Stimulated activated CD4-positive, alpha-beta T cell treated with anti-CD3 and anti-CD28 coated beads, Interleukin-15, amount 100 ng/mL, for 48 hours (primary cell): ENCODE measurements at places on chromosomes 7 and 10.

DNA sequence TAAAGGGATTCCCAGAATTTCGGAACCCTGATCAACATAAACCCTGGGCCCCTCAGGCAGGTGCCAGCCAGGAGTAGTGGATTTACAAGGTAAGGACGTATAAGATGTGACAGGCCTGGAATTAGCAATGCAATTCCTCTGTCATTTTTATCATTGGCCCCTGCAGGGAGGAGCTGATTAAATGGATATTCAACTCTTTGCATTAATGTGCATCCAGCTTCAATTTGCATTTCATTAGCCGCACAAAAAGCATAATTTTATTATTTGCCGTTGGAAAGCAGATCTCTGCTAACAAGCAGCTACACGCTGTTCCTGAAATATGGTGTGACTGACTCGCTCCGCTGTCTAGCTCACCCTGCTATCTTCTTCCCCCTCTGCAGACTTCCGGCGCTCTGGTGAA, 195.8 kb downstream of the RPS24 start:
- no peak for DNase-seq

DNA sequence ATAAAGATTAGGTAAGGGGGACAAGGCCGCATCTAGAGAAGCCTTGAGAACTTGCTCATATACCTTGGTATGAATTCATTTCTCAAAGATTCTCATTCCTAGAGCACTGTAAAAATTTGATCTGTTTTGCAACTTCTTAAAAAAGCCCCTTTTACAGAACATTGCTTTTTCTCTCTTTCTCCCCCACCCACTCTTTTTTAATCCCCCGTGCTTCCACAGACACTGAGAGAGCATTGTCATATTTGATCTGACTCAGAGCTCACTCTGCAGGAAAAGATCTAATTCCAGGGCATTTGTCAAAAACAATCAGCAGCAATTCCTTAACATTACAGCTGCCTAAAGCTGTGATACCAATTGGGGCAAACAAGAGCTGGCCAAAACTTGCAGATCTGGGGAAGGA, 92.0 kb downstream of the ARHGAP22 start:
- no peak for DNase-seq

- no peak for DNase-seq
These were observed 56.4 kb downstream of the VIPR2 start for GRCh38 chr7:159088016-159088865.

GRCh38 chr10:132096223-132096622, 30.5 kb downstream of the JAKMIP3 start:
- no peak for DNase-seq

DNA sequence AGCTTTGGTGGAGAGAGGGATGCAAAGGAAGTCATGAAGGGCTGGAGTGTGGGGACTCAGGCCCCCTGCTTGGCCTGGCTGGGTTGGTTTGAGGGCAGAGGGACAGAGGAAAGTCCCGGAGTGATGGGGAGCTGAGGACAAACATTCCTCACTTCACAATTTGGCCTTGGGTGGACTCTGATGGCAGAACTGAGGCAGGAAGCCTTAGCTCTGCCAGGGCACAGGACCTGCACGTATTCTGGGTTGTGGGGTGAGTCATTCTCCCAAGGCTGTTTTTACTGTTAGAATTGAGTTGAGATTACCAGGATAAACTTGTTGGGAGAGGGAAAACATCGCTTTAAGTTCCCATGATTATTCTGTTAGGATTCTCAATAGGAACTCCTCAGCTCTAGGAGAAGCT, 2.6 kb downstream of the GOLGA7B start:
- DNase-seq, result no peak

DNA sequence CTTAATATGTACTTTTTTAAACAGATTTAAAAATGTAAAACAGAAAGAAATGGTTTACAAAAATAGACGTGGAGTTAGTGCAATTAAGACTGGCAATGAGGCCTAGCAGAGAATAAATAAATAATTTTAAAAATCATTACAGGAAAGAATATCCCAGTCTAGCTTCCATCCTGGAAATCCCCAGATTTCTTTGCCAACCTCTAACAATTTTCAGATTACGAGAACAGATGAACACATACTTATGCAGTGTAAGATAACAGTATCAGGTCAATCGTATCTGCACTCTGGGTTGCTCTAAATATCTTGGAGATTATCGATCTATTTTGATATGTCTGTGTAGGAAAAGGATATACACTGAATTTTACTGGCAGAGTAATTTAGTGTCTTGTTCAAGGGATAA, 210.5 kb downstream of the SEMA3A start:
- no peak for DNase-seq

GRCh38 chr10:61898435-61898778, 3.1 kb upstream of the ARID5B start:
- no peak for DNase-seq

DNA sequence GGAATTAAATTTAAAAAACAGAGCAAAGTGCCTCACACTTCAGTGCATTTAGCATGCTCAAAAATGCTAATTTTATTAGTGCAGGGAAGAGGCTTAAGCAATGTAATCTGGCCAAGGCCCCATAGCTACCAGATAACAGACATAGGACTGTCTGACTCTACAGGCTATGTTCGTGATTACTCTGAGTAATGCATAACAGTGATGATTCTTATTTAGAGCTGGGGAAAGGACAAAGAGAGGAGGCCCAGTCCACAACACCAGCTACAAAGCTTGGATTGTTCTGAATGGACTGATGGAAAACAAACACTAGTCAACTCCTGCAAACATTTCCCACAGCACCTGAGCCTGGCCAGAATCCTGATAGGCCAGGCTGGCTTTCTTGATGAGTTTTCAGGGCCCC, 8.4 kb upstream of the CH25H start:
- DNase-seq, result no peak

DNA sequence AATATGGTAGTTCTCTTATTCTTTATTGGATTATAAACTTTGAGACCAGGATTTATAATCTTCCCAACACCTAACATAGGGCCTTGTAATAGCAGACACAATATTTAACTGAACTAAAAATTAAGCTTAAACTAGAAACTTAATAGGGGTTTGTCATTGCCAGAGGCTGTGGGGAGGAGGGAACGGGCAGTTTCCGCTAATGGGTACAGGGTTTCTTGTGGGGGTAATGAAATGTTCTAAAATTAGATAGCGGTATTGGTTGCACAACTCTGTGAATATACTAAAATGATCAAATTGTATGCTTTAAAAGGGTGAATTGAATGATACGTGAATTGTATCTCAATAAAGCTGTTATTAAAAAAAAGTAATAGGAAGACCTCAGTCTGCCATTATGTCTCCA, 45.4 kb downstream of the NT5C2 start:
- DNase-seq, result no peak

DNA sequence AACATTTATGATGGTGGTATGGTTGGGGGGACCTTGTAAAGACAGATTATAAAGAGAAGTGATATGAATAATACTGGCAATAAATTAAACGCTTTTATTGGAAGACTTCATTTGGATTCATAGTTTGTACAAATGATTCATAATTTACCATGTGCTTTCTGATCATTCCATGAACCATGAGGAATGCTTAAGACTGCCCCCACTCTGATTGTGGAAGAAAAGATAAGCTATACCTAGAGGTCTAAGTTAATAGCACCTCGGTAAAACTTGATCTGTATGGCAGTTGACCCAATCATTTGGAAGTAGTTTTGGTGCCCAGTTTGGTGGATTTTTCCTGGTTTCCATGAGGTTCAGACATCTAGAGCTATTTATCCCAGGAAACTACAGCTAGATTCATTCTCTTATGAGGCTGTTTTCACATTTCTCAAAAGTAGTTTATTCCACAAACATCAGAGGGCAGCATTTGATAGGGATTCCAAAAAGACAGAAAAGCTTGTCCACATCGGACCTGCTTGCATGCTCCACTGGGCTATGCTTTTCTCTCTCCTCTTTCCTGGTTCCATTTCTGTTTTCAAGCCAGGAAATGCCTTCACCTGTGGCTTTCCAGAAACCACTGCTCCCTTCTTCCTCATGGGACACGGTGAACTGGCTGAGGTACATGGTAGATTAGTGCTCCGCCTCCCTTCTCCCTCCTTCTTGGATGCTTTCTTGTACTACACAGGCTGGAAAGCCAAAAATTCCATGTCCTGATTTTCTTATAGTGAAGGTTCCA, 29.2 kb downstream of the TFAM start:
- no peak for DNase-seq

GRCh38 chr7:134462337-134462925, 3.5 kb upstream of the AKR1B1 start:
- no peak for DNase-seq

GRCh38 chr7:50119815-50120637, 27.0 kb upstream of the ZPBP start:
- DNase-seq, result peak; percentile 9

- no peak for DNase-seq
These were observed 28.7 kb downstream of the NET1 start for GRCh38 chr10:5441106-5441505.

- no peak for DNase-seq
These were observed at the start of gene PLEKHS1 for GRCh38 chr10:113751181-113751732. Gene PLEKHS1 (plus strand): TSS chr10:113751682. CDS start chr10:113755278, 3,596 bp downstream.

GRCh38 chr10:32232378-32232777, 114.6 kb downstream of the EPC1 start:
- DNase-seq, result no peak

DNA sequence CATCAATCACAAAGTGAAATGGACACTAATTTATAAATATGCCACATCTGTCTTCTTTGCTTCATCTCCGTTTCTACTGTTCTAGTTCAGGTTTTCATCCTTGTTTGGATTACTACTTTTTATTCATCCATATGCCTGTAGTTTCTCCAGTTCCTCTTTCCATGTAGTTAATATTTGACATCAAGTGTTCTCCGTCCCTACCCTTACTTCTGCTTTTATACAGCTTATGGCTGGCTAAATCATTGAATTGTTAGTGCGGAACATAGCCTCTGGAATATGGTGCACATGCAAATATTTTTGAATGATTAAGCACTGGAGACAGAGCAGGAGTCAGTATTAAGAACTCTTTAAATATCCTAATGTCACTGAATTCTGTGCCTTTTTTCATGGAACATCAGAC, 230.0 kb upstream of the PPP1R3A start:
- no peak for DNase-seq

GRCh38 chr7:134024739-134025138, 102.4 kb upstream of the LRGUK start:
- no peak for DNase-seq

DNA sequence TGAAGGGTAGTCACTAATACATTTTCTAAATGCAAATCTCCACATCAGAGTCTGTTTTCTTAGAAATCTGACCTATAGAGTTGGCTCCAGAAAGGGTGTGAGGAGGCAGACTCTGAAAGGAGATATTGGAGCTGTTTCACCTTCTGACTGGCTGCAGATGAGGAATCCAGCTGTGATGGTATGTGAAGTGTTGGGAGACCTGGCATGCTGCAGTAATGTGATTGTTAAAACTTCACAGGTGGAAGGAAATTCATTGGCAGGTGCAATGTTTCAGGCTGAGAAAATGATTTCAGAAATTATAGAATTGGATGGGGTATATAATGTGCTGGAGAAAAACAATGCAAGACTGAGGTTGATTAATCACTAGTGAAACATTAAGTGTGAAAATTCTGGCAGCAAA, 1134.0 kb upstream of the LRRN3 start:
- DNase-seq, result no peak

DNA sequence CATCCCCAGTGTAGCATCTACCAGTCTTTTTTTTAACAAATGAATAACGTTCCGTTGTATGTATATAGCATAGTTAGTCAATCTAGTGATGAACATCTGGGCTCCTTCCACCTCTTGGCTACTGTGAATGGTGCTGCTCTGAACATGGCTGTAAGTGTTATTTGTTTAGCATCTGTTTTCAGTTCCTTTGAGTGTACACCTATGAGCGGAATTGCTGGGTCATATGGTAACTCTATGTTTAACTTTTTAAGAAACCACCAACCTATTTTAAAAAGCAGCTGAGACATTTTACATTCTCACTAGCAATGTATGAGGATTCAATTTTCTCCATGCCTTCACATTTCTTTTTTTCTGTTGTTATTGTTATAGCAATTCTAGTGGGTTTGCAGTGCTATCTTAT, 178.2 kb downstream of the DNAJC1 start:
- no peak for DNase-seq

DNA sequence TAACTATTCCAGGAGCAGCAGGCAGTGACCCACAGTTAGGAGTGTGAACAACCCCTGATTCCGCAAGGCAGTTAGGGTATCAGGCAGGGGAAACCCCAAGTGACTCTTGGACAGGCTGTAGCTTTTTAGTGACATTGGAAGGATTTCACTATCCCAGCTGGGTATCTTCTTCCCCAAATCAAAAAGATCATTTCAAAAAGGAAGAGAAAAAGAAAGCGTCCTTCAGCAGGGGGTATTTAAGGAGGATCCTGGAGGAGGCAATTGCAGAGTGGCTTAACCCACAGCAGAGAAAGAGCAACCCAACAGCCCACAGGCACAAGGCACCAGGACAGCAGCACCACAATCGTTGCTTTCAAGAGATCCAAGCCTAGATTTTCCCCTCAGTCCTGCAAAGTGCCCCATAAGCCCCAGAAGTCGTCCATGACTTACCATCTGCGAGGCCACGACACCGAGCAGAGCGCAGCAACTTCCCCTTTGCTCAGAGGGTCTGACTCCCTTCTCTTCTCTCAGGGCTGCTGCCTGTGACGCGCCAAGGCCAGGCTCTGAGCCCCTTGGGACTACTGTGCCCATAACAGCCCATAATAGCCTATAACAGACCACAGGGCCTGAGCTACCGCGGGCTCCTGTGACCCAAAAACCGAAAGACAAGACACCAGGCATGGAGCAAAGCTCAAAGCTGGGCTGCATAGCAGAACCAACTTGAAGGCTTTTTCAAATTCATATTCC, 19.8 kb downstream of the PIK3AP1 start:
- no peak for DNase-seq

DNA sequence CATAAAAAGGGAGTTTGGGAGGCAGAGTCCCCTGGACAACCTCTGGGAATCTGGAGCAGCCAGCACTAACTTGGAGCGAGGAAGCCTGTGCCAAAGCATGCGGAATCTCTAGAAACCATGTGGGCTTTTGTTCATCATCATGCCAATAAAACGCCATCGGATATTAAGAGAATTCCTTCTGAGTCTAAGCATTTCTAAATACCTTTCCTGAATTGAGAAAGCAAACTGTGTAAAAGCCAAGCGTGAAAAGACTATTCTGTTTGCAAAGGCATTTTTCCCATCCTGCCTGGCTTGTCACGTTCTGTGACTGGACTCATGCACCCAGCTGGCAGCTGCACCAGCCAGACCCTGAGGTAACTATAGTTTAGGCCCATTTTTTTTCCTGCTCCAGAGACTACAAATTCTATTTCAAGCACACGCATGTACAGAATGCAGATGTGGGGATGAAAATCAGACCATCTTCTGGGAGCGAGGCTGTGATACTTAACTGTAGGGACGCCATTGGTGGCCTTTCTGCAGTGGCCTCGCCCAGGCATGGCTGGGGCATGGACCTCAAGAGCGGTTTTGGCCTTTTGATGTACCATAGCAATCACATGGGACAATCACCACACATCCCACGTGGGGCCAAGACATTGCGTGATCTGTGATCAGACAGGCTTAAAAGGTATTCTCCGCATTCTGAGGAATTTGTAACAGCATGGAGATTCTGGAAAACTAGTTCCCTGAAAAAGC, 218.9 kb downstream of the KIAA1217 start:
- no peak for DNase-seq

- DNase-seq, result no peak
These were observed 15.2 kb upstream of the FAS start for GRCh38 chr10:88975377-88975720.

- no peak for DNase-seq
These were observed 80.8 kb upstream of the SH2B2 start for GRCh38 chr7:102205915-102206314.

GRCh38 chr7:20793248-20793647, 6.6 kb upstream of the SP8 start:
- no peak for DNase-seq

GRCh38 chr7:43531700-43532099, 51.2 kb upstream of the STK17A start:
- no peak for DNase-seq

GRCh38 chr7:91459539-91459938, 195.3 kb downstream of the FZD1 start:
- no peak for DNase-seq
